ENCODE measurements at places on chromosomes 13 and 19.

- DNase-seq, result no peak
These were observed 5.3 kb downstream of the VWA8 start for GRCh38 chr13:41955605-41956004.

DNA sequence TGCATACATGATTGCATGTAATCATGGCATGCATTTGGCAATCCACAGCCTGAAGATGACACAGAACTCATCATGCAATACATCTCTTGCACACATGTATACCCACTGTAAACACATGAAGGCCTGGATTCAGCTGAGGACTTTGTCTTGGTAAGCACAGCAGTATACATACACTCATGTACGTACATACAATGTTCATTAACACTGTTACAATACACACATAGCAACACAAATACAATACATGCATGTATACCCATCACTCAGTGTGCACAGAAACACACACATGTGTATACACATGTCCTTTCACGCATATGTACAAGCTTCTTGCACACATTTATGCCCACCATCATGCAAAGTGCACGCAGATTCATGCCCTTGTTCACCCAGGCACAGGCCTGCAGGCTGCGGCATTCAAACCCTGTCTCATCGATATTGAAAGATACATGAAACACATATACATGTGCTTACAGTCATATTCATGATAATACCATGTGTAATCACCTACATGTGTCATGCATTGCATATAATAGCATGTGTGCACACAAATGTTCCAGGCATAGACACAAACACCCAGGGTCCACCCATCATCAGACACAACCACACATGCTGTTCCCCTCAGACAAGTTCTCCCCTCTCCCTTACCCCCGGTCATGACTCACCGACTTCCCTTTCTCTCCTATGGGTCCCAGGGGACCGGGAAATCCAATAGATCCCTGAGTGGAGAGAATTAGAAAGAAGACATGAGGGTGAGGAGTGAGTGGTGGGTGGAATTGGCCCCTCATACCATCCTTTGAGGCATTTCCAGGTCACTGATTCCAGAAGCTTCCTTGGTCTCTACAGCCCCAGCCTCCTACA is 28.7 kb downstream of the COL5A3 start:
- no peak for DNase-seq

DNA sequence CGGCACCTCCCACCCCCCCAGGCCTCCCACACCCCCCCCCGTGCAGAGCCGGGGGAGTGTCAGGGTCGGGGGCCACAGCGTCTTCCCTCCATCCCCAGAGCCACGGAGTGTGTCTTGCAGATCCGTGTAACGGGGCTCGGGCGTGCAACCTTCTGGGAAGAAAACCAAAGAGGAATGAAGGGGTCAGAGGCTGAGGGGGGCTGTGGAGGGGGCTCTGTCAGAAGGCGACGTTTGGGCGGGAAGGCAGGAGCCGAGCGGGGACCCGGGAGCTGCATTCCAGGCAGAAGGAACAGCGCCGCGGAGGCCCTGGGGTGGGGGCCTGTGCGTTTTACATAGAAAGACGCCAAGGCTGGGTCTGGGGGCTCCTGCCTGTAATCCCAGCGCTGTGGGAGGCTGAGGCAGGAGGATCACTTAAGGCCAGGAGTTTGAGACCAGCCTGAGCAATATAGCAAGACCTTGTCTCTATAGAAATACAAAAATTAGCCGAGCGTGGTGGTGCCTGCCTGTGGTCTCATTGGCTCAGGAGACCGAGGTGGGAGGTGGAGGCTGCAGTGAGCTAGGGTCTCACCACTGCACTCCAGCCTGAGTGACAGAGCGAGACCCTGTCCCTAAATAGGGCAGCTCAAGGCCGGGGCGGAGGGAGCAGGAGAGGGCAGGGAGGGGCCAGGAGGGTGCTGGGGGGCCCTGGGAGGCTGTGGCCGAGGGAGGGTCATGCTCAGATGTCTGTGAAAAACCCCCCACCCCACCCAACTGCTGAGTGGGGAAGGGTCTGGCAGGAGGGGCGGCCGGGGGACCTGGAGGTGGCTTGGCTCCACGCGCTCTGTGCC is 27.8 kb downstream of the ARID3A start:
- DNase-seq, result no peak

GRCh38 chr19:17135001-17135853 is 59.6 kb downstream of the MYO9B start:
- no peak for DNase-seq

DNA sequence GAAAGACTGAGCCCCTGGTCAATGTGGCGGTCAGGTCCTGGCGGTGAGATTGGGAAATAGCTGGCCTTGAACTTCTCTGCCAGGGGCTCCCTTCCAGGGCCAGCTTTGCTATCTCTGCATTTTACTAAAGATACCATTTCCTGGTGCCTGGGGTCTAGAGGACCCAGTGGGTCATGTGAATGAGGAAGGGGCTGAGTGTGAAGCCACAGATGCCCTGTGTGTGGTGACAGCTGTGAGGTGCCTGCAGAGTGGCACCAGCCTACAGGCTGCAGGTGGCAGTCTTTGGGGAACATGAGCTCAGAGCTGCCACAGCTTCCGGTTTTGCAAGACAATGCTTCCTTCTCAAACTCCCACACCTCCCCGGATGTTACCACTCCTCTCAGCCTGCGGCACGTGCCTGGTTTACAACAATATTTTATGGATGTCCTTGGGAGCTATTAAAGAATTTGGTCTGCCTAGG is 5.2 kb upstream of the MLNR start:
- no peak for DNase-seq

GRCh38 chr13:105471673-105472072 is 1063.8 kb downstream of the EFNB2 start:
- no peak for DNase-seq

DNA sequence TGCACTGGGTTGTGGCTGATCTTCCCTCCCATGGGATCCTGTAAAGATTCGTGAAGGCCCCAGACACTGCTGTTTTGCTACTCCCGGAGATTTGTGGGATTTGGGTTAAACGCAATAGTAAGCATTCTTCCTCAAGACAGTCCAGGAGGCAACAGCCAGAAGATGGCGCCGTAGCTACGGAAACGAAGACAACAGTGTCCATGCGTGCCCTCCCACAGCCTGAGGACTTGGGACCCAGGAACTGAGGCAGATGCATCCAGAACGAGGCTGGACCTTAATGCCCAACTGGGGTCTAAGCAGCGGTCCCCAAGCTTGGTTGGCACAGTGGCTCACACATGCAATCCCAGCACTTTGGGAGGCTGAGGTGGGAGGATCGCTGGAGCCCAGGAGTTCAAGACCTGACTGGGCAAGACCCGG is 57.6 kb upstream of the ZNF507 start:
- no peak for DNase-seq

DNA sequence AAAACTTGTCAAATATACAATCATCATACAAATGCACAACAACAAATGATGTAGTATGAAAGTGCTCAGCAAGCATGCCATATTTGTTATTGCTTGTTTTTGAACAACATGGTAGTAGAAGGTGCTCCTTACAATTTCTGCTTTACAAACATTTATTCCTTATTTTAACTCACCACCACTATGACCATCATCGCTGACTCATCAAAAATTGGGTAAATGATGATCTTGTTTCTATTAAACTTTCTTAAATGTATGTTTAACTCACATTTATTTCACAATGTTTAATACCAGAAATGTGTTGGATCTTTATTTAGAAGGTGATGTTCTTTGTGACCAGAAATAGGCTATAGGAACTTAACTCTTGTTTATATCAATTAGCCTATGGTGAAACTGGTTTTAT is 45.5 kb downstream of the KCNRG start:
- DNase-seq, result no peak

DNA sequence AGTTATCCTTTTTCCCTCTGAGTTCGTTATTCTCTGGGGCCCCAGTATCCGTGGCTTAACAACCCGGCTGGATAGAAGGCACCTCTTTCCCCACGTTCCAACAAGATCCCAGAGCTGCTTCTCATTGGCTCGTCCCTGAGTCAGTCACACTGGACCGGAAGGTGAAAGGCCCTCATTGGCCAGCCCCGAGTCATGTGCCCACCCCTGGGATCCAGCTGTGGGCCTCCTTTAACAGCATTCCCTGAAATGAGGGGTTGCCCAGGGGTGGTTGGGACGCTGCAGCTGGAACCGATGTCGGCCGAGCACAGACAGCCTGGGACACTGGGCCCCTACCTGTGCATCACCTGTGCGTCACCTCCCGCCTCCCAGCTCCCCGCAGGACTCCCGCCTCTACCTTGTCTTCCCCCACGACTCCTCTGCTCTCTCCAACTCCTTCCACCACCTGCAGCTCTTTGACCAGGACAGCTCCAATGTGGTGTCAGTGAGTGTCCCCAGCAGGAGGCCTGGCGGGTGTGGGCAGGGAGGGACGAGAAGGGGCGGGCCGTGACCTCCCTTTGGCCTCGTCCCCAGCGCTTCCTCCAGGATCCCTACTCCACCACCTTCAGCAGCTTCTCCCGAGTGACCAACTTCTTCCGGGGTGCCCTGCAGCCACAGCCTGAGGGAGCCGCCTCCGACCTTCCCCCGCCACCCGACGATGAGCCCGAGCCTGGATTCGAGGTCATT is 4.3 kb downstream of the TBC1D17 start:
- DNase-seq, result no peak

- no peak for DNase-seq
These were observed 10.4 kb upstream of the LCP1 start for GRCh38 chr13:46192412-46192811.

GRCh38 chr13:95020298-95020987 is 280.8 kb downstream of the ABCC4 start:
- no peak for DNase-seq

DNA sequence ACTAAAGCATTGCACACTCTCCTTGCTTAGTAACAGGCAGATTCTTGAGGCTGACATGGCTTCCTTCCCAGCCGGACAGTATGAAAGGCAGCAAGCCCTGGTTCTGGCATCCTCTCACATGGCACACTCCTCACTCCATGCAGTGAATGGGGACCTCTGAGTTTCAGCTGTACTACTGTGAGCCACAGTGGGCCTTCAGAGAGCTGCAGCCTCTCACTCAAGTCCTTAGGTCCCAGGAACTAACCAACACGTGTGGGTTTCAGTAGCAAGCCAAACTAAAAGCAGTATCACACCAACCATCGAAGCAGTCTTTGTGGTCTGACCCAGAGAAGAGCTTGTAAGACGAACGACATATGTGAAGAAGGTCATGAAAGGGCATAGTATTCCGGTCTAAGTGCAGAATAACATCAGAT is 128.2 kb downstream of the TBC1D4 start:
- DNase-seq, result no peak

GRCh38 chr13:62489731-62490130 is 1074.1 kb upstream of the PCDH20 start:
- DNase-seq, result no peak

- no peak for DNase-seq
These were observed 95.5 kb downstream of the OXGR1 start for GRCh38 chr13:96898646-96899254.

- no peak for DNase-seq
These were observed 571.6 kb downstream of the UQCRFS1 start for GRCh38 chr19:28641395-28641794.

DNA sequence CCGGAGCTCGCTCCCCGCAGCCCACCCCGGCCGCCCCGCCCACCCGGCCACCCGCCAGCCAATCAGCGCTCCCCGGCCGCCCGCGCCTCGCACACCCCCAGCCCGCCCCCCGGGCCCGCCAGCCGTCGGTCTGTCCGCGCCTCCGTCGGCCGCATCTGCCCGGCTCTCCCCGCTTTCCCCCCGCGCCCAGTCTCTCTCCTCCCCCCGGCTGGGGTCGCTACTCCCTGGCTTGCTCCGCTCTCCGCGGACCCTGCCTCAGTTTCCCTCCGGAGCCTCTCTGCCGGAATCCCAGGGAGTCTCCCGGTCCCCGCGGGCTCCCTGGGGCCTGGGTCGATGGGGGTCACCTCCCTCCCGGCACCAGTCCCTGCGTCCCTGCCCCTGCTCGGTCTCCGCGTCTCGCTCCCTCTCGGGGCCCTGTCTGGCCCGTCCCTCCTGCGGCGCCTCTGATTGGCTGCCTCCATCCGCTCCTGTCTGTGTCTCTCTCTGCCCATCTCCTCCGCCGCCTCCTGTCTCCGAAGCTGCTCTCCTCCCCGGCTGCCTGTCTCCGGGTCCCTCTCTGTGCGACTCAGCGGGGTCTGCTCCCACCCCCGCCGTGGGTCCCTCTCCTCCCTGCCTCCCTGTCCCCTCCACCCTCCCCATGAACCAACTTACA is 484 bp downstream of the IL11 start:
- DNase-seq, result no peak

DNA sequence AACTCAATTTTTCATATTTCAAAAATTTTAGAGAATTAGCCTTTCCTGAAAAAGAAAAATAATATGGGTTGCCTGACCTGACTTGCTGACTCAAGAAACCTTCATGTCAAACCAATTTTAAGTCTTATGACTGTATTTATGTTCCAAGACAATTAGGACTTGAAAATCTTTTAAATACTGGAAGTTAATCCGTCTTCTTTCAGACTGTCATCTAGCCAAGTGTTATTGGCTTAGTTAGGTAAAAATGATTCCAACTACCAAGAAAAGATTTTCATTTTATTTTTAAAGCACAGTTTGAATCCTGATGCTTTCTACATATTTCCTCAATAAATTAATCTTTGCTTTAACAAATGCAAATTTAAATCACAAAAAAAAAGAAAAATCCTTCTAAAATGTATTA is 337.6 kb downstream of the SLITRK6 start:
- no peak for DNase-seq

DNA sequence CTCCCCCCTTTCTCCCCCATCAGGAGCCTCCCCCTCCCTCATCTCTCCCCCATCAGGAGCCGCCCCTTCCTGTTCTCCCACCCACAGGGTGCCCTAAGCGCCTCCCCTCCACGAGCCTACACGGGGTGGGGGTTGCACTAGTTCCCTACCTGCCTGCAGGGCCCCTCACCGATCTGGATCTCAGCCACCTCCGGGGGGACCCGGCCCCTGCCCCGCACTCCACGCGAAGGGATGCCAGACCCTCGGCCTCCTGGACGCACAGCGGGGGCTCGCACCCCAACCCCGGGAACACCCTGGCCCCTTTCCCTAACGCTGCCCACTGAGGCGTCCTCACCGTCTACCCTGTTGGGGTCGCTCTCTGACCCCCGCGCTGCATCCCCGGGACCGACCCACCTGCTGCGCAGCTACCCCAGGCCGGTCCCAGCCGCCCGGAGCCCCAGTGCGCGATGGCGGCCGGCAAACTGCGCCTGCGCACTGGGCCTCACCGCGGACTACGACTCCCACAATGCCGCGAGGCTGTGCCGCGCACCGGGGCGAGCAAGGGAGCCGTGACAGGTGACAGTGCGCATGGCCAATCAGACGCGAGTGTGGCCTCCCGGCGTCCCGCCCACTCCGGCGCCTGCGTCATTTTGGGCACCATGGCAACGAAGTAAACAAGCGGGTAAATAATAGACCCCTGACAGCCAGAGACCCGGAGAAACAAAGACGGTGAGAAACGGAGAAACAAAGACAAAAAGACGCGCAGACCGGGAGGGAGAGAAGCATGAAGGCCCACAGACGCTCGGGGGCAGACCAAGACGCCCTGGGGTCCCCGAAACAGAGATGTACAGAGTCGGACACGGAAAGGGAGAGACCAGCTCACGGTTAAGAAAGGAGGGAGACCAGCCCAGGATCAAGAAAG is at the start of gene ZSCAN18:
Gene ZSCAN18, minus strand, starts transcription at position 451 of the 901 bp plus-strand sequence. CDS start 7,964 bp downstream, outside the sequence.
- DNase-seq, result peak; percentile 97

All from effector CD4-positive, alpha-beta T cell (primary cell).